ENCODE measurements at places on chromosomes 5 and 9. TPM values are rescaled to one million over a fixed set of nuclear protein-coding genes. Genes with fewer than 3 reads are reported as not detected.

ORM2 gene
- not detected for total RNA-seq

FABP6 gene
- total RNA-seq, result not detected

PCDHB11 gene
- total RNA-seq, result 0.05 TPM

DNA sequence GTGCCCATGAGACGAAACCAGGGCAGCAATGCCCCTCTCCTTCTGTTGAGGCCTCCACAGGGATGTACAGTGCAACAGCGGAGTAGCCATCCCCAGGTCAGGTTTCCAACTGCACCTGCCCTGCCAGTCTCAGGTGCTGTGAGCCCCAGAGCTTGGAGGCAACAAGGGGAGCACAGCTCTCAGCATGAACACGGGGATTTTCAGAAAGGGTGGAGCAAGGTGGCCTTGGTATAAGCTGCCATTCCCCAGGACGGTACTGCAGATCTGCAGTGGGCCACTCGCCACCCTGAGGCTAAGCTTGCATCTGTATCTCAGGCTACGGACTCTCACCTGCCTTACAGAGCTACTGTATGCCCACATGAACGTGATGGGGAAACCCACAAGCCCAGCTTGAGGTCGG is 103.6 kb downstream of the GABBR2 start:
- no peak overlapping the region for H3K4me3 ChIP-seq

- no peak overlapping the region for H3K27ac ChIP-seq
- no peaks in the 10 kb centered on the region for H3K27me3 ChIP-seq
- no peaks in the 10 kb centered on the region for H3K36me3 ChIP-seq
- no peak for DNase-seq
- H3K4me3 ChIP-seq, result no peak overlapping the region
Observed at GRCh38 chr9:4324513-4324912, 24.6 kb upstream of the GLIS3 start.

DNA sequence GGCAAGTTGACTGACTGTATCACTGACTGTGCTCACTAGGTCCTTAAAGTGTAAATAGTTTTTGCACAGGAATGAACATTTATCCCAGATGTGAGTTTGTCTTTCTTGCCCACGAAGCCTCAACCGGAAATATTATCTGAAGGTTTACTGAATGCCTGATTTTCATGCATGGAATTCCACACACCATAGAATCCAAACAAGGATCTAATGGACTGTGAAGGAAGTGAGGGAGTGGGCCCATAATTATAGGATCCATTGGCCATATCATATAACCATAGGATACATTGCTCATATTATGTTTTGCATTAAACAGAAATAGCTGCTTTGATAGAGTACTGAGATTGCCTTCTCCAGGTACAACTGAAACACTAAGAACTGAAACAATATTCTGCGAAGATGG is 1057.2 kb upstream of the EDIL3 start:
- DNase-seq, result no peak
- H3K4me3 ChIP-seq, result no peak overlapping the region
- no peaks in the 10 kb centered on the region for H3K36me3 ChIP-seq
- no peak overlapping the region for H3K27ac ChIP-seq
- no peaks in the 10 kb centered on the region for H3K27me3 ChIP-seq

GRCh38 chr5:160159991-160160792 is 40.9 kb upstream of the PWWP2A start:
- no peaks in the 10 kb centered on the region for H3K36me3 ChIP-seq
- H3K4me1 ChIP-seq, result peaks cover 4% of the 10 kb centered on the region
- no peaks in the 10 kb centered on the region for H3K27me3 ChIP-seq
- H3K27ac ChIP-seq, result no peak overlapping the region
- DNase-seq, result no peak

- H3K27me3 ChIP-seq, result no peaks in the 10 kb centered on the region
- H3K4me3 ChIP-seq, result no peak overlapping the region
- H3K27ac ChIP-seq, result no peak overlapping the region
- no peaks in the 10 kb centered on the region for H3K4me1 ChIP-seq
- DNase-seq, result no peak
- no peaks in the 10 kb centered on the region for H3K36me3 ChIP-seq
Observed at GRCh38 chr5:106956886-106957285, 713.9 kb downstream of the EFNA5 start.

DNA sequence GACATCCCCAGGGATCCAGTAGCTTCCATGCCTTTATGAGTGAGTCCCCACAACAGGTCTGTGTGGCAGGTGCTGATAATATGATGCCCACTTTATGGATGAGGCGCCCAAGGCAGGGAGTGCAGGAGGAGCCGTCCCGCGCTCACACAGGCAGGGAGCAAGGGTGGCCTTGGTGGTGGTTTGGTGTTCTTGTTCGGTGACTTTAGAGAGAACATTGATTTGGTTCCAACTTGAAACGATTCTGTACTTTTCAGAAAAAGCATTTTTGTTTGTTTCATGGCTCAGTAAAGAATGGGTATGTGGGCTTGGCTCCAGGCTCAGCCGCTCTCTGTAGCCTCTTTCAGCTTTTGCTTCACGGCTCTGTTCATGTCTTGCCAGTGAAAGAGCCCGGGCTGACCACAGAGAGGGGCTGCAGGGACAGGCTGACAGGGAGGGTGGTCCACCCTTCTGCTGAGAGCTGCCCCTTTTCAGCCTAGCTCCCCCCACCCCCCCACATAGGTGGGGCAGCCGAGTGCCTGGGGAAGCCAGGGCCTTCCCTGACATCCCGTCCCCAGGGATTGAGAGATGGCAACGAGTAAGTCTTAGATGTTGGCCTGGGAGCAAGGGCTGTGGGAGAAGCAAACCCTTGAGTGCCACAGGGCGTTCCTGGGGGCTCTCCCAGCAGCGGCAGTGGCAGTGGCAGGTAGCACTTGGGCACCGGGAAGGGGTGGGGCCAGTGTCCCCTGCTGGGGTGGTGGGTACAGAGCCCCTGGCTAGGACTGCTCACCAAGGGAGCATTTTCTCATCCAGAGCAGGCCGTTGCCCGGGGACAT is 28.0 kb downstream of the NCS1 start:
- no peaks in the 10 kb centered on the region for H3K27me3 ChIP-seq
- no peak for DNase-seq
